Fibroblast of skin of right biceps (primary cell): ENCODE measurements at places on chromosomes 13 and 19.
A peak's percentile ranks its signal among the peaks of the same experiment; 100 is the strongest.

- DNase-seq: peak; percentile 33
Observed at GRCh38 chr13:103022336-103022735, 43.9 kb downstream of the SLC10A2 start.

- peak; percentile 61 for DNase-seq
Observed at GRCh38 chr19:12867120-12868099, 13.8 kb downstream of the DNASE2 start.

- DNase-seq: peak; percentile 15
Observed at GRCh38 chr13:64925284-64925683, 2304.9 kb downstream of the PCDH9 start.

- peak; percentile 94 for DNase-seq
Observed at GRCh38 chr13:106318941-106319411, 216.5 kb downstream of the EFNB2 start.

GRCh38 chr19:8302357-8302691 lies 5.8 kb downstream of the CD320 start:
- no peak for DNase-seq

- no peak for DNase-seq
Observed at GRCh38 chr19:14377883-14378328, 3.3 kb upstream of the ADGRE5 start.

- no peak for DNase-seq
Observed at GRCh38 chr19:6697291-6697690, 23.2 kb downstream of the C3 start.
